C1 segment of cervical spinal cord (tissue), 14 donors: ENCODE measurements at places on chromosomes 13 and 19.

GRCh38 chr13:33727297-33728083, 90.5 kb upstream of the RFC3 start:
- no peak for DNase-seq

GRCh38 chr19:46621191-46622117, 3.4 kb downstream of the PTGIR start:
- no peak for DNase-seq

GRCh38 chr13:24618011-24618955, 61.9 kb upstream of the ATP12A start:
- DNase-seq = no peak

DNA sequence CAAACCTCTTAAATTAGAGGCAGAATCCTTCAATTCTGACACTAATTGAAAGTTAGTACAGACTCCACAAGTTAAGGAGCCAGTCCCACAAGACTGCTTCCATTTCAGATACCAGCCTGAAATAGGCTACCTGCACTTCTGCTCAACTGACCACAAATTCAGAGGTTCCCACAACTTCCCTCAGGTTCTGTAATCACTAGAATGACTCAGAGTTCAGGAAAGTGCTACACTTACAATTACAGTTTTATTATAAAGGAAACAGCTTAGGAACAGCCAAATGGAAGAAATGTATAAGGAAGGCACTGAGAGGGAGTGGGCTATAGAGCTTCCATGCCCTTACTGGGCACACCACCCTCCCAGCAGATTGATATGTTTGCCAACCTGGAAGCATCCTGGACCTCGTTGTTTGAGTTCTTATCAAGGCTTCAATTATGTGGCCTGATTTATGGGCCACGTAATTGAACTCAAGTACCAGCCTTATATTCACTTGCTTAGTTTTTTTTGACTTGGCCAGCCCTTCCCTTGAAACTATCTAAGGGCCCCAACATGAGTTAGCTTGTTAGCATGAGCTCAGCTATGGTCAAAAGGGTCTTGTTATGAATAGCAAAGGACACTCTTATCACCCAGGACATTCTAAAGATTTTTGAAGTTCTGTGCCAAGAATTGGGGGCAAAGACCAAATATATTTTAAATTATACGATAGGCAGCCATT, 25.9 kb downstream of the NBEA start:
- DNase-seq = no peak

- no peak for DNase-seq
Observed at GRCh38 chr13:110047496-110047895, 259.5 kb downstream of the COL4A1 start.

GRCh38 chr13:66886264-66886663, 343.9 kb downstream of the PCDH9 start:
- no peak for DNase-seq

DNA sequence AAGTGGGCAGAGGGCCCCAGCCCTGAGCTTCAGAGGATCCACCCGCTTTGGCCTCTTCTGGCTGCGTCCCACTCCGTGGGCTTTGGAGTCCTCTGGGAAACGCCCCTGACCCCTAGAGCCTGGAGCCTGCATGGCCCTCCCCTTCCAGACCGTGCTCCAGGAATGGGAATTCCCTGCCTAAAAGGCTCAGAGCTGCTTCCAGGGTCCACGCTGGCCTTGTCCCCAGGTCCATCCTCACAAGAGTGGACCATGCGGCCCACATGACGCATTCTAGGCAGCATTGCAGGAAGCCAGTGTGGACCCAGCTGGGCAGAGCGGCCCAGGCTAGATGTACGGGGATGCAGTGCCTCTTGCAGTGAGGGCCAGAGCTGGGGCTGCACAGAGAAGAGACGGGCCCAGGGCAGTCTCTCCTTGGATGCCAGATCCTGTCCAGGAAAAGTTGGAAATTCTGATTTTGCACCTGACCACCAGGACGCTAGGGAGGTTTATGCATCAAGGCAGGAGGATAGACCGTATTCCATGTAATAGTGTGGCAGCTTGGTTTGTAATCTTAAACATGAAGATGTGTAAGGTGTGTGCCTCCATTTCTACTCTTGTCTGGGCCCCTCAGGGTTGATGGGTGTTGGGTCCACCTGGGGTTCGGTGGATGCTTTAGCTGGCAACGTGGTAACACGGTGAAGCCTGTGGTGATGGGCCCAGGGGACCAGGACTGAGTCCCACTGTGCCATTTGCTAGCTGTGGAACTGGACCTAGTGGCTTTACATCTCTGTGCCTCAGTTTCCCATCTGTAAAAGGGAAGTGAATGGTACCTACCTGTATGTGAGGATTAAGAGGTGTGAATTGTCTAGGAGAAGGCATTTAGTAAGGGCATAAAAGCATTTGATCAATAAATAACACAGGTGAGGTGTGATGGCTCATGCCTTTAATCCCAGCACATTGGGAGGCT, 14.8 kb upstream of the FXYD3 start:
- DNase-seq = no peak
